ENCODE measurements at places on chromosomes 12 and 14.

DNA sequence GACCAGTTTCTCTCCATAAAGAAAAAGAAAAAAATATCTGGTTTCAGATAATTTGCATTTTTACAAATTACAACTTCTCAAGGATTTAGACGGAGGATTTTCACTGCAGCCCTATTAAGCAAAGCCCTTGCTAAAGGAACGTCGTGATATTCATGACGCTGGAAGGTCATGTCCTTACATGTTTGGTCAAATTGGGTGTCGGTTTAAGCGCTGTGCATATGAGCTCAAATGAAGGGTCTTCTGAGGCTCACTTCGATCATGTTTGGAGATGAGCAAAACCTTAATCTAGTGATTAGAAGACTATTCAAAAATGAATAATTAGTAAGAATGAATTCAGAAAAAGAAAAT is 67.3 kb upstream of the USP15 start:
- no peak for DNase-seq

GRCh38 chr12:85394809-85395208 is 114.8 kb downstream of the ALX1 start:
- no peak for DNase-seq

GRCh38 chr12:9163392-9163791 is 44.8 kb downstream of the PZP start:
- no peak for DNase-seq

DNA sequence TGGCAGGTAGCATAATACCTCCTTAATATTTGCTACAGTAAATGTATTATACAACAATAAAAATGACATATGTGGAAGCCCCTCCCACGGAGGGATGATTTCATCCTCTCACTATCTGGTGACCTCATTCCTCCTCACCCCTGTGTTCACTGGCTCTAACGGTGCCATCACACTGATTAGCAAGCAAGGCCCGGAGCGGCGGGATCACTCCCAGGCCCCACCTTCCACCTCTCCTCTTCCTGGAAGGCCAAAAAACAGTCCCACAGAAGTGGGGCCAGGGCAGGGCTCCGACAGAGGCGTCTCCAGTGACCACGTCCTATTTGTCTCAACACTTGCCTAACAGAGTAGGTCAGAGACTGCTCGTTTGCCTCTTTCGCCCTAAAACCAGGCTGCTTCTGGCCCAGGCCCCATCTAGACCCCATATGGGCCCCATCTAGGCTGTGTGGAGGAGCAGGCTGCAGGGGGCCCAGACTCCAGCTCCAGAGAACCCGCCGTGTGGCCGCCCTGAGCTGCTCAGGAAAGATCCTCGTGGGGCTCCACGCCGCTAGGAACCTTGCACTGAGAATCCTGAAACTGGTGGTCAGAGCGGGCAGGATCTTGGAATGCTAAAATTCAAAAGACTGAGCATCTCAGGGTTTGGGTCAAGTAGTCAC is 3.7 kb downstream of the SELPLG start:
- no peak for DNase-seq

DNA sequence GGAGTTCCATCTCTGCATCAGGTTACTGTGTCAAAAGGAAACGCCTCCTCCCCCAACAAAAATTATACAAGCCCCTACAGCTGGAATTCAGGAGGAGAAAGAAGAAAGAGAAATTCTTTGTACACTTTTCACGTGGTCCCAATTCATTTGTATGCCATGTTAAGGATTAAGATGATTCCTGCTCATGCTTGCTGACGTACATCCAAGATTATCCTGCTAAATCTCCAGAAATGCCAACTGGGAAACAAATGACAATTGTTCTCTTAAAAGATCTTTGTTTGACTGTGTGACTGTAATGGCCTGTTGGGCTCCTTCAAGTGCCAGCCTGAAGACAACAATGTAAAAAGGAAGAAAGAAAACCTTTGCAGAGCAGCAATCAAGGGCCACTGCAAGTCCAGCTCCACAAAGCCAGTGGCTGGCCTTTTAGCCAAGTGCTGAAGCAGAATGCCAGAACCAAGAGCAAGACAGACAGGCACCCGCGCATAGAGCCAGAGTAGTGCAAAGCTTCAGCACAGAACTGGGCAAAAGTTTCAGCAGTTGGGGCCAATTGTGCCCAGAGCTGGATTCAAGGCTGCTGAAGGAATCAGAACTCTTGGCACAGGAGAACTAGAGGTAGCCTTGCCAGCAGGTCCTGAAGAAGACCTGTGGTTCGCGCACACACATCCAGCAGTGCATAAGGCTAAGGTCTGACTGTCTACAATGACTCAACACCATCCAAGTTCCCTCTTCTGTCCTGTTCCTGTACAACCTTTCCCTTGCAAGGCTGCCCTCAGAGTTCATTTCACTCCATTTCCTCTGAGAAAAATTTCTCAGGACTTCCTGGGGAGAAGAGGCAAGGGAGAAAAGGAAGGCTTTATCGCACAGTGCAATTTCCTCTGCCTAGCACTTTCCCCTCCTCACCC is 209.7 kb upstream of the BMP4 start:
- no peak for DNase-seq

- no peak for DNase-seq
Observed at GRCh38 chr14:34365309-34365915, 96.6 kb downstream of the SPTSSA start.
